Pulmonary artery endothelial cell (primary cell): ENCODE measurements at places on chromosomes 1 and 21.

DNA sequence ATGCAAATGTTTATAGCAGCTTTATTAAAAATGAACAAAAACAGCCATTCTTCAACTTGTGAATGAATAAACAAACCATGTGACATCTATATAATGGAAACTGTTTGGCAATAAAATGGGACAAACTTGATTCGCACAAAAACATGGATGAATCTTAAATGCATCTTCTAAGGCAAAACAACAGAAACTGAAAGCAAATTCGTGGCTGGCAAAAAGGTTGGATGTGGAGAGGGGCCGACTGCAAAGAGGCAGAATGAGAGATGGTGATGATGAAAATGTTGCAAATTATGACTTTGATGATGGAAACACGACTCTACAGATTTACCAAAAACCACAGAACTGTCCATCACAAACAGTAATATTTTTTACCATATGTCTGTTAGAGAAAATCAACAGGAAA lies 327.0 kb upstream of the NR5A2 start:
- no peak for DNase-seq

DNA sequence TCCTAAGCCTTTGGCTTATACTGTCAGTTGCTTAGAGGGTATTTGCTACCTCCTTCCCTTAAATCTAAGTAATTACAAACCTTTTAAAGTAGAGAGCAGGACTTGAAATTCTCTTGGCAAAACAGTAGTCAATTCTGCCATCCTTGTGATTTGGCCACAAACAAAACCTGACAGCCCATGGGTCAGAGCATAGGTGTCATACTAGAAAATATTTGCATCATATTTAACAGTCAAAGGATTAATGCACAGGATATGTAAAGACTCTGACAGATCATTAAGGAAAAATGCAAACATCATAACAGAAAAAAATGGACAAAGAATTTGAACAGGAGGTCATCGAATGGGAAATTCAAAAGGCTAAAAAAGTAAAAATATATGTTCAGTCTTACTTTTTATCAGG lies 50.5 kb downstream of the ZFYVE9 start:
- DNase-seq = no peak

DNA sequence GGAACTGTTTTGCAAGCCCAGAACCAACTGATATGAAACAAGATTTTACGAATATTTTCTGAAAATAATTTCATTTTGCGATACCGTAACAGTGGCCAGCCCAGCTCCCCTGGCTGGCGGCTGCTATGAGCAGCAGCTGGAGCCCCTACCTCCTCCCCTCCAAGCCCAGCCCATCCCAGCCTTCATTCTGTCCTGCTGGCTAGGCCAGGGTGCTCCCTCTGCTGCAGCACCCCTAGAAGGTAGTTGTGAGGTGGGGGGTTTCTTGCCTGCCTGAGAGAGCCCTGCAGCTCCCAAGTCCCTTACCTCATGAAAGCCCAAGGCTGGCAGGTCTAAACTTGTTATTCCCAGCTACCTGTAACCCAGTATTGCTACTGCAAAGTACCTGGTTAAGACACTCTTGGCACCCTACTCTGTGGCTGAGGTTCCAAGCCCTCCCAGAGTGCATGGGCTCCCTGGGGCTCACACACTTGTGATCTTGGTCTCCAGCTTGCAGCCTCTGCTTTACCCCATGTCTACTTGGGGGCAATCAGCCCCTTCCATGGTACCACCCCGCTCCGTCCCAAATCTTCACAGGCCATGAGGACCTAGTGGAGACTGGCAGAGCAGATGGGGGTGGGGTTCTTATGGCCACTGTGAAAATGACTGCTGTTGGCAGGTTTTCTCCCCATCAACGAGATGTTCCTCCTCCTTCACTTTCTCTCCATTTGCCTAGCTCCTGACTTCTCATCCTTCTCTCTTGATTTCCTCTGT lies 239.8 kb downstream of the TRABD2B start:
- no peak for DNase-seq

- no peak for DNase-seq
Observed at GRCh38 chr1:42176902-42177519, 12.5 kb upstream of the GUCA2A start.
